IMR-90 (cell line): ENCODE measurements at places on chromosomes 1 and 21.

DNA sequence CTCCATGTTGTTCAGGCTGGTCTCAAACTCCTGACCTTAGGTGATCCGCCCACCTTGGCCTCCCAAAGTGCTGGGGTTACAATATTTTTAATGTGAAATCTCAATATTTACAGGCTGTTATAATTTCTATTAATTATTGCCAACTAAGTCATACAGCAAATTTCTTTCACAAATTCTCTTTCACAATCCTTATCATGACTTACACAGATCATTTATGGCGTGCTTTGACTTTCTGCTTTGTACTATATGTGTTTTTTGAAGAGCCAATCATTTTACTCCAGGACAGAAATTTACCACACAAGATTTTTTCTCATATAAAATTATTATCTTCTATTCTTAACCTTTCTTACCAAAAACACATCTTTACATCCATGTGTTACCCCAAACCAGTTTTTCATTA lies 1729.9 kb downstream of the NCAM2 start:
- H3K4me3 ChIP-seq: no peak overlapping the region
- DNase-seq: no peak
- H3K4me1 ChIP-seq: no peaks in the 10 kb centered on the region
- H3K27ac ChIP-seq: no peak overlapping the region
- H3K27me3 ChIP-seq: no peaks in the 10 kb centered on the region

DNA sequence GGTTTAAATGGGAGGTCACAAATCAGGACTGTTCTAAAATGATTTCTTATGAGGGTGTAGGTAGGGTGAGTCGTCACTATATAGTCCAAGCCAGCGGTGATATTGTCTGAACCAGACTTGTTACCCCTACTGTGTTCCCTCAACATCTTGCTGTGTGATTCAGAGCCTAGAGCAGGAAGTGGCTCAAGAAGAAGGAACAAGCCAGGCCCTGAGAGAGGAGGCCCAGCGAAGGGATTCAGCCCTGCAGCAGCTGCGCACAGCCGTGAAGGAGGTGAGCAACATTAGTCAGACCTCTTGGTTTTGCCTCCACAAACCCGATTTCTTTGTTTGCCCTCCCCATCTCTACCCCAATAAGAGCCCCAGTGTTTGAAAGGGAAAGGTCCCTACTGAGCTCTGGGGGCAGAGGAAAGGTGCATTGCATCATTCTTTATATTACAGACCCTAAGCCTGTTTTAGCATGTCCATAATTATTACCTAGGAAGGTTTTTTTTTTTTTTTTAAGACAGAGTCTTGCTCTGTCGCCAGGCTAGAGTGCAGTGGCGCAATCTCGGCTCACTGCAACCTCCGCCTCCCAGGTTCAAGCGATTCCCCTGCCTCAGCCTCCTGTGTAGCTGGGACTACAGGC lies 5.0 kb upstream of the SH3BGRL3 start:
- H3K4me3 ChIP-seq: no peak overlapping the region
- H3K36me3 ChIP-seq: peaks cover 4% of the 10 kb centered on the region; the same call in 1 of the 2 replicates
- no peak overlapping the region for H3K27ac ChIP-seq
- H3K27me3 ChIP-seq: no peaks in the 10 kb centered on the region

DNA sequence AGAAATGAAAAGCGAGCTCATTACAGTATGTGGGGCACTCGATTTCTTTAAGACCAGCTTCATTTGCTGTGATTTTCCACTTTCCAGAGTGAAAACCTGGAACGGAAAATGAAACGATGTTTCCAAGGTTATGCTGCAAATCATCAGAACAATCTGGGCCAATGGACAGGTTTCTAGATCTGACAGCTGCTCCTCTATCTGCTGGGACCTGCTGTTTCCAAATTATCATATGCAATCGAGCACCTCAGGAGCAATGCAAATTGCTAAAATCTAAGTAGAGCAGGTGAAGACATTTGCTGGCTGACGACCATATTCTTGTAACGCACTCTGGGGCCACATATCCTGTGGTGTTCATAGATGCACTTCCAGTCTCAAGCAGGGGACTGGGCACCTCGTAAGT lies 39.7 kb upstream of the TIAM1 start:
- H3K4me3 ChIP-seq: no peak overlapping the region
- no peak overlapping the region for H3K27ac ChIP-seq
- H3K27me3 ChIP-seq: no peaks in the 10 kb centered on the region
- no peaks in the 10 kb centered on the region for H3K4me1 ChIP-seq
- H3K36me3 ChIP-seq: no peaks in the 10 kb centered on the region
- no peak for DNase-seq

- H3K4me1 ChIP-seq: no peaks in the 10 kb centered on the region
- no peaks in the 10 kb centered on the region for H3K27me3 ChIP-seq
- no peak overlapping the region for H3K27ac ChIP-seq
- DNase-seq: no peak
Observed at GRCh38 chr1:152962876-152963415, 7.5 kb upstream of the SPRR4 start.

DNA sequence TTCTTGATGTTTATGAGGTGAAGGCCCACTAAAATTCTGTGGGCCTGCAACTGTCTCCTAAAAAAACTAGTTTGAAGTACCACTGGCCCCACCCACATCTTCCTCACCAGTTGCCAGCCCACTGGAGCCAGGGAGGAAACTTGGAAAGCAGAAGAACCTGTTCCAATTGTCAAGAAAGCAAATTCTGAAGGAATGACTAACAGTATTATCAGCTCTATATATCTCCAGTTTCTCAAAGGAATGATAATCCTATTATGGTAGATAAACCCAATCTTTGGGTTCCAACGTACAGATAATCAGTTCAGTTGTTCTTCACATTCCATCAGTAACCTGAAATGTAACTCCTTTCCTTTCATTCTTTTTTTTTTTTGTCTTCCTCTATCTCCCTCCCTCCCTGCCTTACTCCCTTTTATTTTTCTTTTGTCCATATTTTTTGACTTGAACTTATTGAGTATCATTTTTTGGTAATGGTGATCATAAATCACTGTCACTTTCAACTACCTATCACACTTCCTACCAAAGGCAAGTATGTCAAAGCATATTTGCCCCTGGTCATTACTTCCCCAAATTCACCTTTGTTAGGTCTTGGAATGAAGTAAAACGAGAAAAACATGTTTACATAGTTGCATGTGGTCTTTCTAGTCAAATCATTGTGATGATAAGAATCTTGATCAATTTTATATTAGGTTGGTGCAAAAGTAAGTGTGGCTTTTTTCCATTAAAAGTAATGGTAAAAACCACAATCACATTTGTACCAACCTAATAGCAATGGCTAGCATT lies 943.4 kb downstream of the TTLL7 start:
- H3K27me3 ChIP-seq: no peaks in the 10 kb centered on the region
- no peak overlapping the region for H3K4me3 ChIP-seq
- H3K36me3 ChIP-seq: no peaks in the 10 kb centered on the region
- no peaks in the 10 kb centered on the region for H3K4me1 ChIP-seq
- no peak overlapping the region for H3K27ac ChIP-seq

DNA sequence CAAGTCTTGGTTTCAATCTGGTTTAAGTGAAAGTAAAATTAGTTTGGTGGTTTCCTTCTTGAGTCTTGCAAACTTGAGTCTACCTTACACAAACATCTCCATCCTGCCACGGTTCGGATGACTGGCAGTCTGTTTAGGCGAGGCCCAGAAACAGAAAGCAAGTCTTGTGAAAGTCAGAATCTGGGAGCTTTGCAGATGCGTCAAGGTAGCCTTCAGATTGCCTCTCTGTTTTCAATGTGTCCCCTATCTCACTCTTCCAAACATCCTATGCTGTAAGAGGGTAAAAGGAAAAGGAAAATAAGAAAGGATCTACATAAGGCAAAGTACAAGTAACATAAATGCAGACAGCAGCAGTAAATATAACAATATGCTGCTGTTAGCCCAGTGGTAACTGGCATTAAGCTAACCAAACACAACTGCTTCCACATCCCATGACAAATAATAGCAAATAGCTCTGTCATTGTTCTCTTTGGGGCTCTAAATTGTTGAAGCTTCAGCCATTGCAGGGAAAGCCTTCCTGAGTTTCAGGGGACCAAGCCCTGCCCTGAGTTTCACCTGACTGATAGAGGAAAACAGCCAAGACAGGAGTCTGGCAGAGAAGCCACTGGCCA lies 26.2 kb upstream of the C1orf105 start:
- no peaks in the 10 kb centered on the region for H3K27me3 ChIP-seq
- H3K4me1 ChIP-seq: peaks cover 2% of the 10 kb centered on the region
- H3K27ac ChIP-seq: no peak overlapping the region

GRCh38 chr1:46364612-46365011 lies 24.0 kb downstream of the NSUN4 start:
- H3K36me3 ChIP-seq: peaks cover 38% of the 10 kb centered on the region
- no peaks in the 10 kb centered on the region for H3K27me3 ChIP-seq
- peak; percentile 45 for DNase-seq
- no peaks in the 10 kb centered on the region for H3K4me1 ChIP-seq

DNA sequence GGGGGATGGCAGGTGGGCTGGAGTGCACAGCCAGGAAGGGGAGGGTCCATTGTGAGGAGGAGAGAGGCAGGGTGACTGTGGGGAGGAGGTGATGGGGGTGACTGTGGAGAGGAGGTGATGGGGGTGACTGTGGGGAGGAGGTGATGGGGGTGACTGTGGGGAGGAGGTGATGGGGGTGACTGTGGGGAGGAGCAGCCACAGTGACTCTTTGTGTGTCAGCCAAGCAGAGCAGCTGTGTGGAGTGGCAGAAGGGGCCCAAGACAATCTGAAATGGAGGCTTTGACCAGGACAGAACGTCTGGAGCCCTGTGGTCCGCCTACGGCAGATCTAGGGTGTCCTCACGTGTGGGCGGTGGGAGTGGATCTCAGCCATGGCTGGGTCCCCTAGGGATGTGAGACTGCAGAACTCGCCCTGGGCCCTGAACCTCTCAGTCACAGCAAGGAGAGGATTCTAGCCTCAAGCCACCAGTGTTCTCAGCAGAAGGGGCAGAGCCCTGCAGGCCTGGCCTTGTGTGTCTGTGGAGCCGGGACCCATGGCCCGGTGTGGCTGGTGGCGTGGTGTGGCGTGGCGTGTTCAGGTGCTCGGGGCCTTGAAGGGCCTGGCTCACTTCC lies 81.5 kb downstream of the OBSCN start:
- no peak overlapping the region for H3K4me3 ChIP-seq
- H3K27me3 ChIP-seq: no peaks in the 10 kb centered on the region
- H3K36me3 ChIP-seq: peaks cover 38% of the 10 kb centered on the region

DNA sequence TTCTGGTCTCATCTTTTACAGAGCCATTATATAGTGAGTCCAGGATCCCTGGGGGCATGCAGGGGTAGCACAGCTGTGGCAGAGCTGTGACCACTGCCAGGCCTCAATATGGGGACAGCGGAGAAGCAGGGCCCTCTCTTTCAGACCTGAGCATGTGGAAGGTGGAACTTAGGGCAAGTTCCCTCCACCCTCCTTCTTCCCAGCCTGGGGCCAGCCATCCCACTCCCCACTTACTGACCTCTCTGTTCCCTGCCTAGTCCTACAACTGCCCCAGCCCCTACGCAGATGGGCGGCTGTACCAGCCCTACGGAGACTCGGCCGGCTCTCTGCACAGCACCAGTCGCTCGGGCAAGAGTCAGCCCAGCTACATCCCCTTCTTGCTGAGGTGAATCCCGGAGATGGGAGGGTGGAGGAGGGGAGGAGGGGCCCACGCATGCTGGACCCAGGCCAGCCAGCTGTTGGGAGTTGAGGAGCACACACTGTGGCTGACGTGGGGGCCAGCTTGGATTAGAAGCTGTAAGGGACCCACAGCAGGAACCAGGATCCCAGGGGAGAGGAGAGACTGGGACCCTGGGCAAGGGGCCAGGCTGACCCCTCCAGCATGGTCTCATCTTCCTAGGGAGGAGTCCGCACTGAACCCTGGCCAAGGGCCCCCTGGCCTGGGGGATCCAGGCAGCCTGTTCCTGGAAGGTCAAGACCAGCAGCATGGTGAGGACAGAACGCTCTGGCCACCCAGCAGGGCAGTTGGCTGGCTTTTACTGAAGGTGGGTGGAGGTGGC lies 10.7 kb downstream of the PSRC1 start:
- peaks cover 2% of the 10 kb centered on the region; the same call in 1 of the 2 replicates for H3K36me3 ChIP-seq
- H3K27ac ChIP-seq: no peak overlapping the region
- DNase-seq: no peak
- H3K4me1 ChIP-seq: peaks cover 12% of the 10 kb centered on the region
- H3K4me3 ChIP-seq: no peak overlapping the region

DNA sequence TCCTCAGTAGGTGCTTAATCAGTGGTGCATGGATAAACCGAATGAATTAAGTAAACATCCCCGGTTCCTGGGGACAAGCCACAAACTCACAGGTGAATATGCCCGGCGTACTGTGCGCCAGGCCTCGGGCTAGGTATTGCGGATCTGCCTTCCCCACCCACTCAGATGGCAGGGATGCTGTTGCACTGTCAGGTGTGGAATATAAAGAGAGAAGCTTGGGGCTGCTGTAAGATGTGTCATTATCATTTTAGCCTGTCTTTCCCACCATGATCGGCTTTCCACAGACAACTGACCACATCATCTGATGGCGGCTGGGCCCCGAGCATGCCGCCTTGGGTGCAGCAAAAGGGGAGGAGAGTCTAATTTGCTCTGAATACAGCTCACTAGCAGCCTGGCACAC lies 45.4 kb upstream of the LRP8 start:
- no peak overlapping the region for H3K27ac ChIP-seq
- H3K4me1 ChIP-seq: no peaks in the 10 kb centered on the region; the same call in 1 of the 2 replicates
- H3K4me3 ChIP-seq: no peak overlapping the region
- peaks cover 52% of the 10 kb centered on the region for H3K27me3 ChIP-seq
- DNase-seq: no peak
- H3K36me3 ChIP-seq: no peaks in the 10 kb centered on the region

DNA sequence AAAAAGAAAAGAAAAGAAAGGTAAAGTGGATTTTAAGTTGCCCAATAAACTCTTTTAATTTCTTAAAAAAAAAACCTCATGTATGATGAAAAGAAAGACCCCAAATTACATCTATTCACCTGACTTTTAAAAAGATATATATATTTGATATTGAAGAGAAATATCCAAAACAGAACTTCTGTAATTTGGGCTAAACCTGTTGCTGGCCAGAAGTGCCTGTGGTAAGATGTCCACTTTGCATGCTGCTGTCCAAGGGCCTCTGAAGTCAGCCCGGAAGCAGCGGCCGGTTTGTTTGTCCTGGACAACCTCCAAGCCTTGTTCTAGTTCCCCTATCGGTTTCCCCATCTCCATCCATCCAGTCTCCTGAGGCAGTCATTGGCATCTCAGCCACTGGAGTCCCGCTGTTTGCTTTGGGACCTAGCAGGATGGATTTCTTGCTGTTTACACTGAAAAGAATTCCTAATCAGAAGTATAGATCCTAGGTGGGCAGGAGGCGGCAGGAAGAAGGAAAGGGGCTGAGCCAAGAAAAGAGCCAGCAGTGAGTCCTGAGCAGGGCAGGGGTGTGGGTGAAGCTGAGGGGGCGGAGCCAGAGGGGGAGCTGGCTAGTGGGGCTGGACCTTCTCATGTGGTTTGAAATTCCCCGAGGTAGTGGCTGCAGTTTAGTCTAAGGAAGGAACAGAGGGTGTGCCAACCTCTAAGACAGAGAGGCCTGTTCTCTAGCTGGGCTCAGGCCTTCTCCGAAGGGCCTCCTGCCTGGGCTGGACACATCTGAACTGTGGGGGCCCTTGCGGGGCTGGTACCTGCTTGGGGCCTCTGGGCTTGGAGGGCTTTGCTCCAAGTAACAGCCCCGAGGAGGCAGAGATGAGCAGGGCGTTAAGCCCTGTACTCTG lies 3.3 kb downstream of the NCMAP start:
- peaks cover 42% of the 10 kb centered on the region for H3K27me3 ChIP-seq
- H3K27ac ChIP-seq: no peak overlapping the region
- peak; percentile 82 for DNase-seq
- H3K4me1 ChIP-seq: no peaks in the 10 kb centered on the region; the same call in 1 of the 2 replicates
- no peaks in the 10 kb centered on the region for H3K36me3 ChIP-seq

- H3K27ac ChIP-seq: no peak overlapping the region
- H3K4me3 ChIP-seq: no peak overlapping the region
- H3K27me3 ChIP-seq: no peaks in the 10 kb centered on the region
- no peaks in the 10 kb centered on the region for H3K36me3 ChIP-seq
Observed at GRCh38 chr1:160827418-160827817, 31.4 kb downstream of the LY9 start.

- peak overlapping the region; percentile 27; the same call in 1 of the 2 replicates for H3K4me3 ChIP-seq
- no peak overlapping the region for H3K27ac ChIP-seq
- H3K4me1 ChIP-seq: peaks cover 11% of the 10 kb centered on the region; the same call in 1 of the 2 replicates
Observed at GRCh38 chr1:178098262-178098661, 4.4 kb downstream of the RASAL2 start.
